Kidney tubule cell (primary cell): ENCODE measurements at places on chromosomes 2 and 18.
A peak's percentile ranks its signal among the peaks of the same experiment; 100 is the strongest.

DNA sequence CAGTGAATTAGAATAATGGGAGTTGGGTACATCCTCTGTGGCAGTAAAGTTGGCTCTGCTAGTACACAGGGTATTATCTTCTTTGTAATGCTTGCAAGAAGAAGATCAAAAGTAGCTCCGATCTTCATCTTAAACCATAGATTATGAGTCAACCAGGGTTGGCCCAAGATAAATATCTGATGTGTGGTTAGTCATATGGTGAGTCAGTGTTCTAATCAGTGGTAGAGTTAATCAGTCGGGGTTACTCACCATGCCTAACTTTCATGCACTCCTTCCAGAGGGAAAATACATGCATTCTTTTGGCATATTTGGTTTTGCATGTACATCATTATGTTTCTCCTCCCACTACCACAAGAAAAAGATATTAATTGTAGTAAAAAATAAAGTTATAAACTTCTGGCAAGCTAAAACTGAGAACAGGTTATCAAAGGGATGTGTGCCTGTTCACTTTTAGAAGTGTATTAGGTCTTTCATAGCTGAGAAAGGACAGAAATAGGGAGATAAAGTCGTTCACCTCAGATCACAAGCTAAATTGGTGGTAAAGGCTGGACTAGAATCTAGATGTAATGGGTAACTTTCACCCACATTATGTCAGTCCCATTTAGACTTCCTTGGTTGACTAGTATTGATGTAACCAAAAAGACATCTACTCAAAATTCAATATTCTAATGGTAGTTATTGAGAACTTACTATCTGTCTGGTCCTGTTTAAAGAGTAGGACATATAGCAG is 684.4 kb downstream of the IRS1 start:
- DNase-seq, result peak; percentile 94

GRCh38 chr2:128404709-128405466 is 86.2 kb upstream of the HS6ST1 start:
- DNase-seq, result no peak

GRCh38 chr2:215503381-215503780 is 67.5 kb upstream of the FN1 start:
- DNase-seq, result no peak

DNA sequence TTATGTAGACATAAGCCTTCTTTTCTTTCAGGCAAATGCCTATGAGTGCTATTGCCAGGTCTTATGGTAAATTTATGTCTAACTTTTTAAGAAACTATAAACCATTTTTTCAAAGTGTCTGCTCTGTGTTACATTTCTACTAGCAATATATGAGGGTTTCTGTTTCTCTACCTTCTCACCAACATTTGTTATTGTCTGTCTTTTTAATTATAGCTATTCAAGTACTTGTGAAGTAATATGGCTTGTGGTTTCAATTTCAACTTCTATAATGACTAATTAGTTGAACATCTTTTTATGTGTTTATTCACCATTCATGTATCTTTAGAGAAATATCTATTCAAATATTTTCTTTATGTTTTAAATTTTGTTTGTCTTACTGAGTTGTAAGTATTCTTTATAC is 213.1 kb upstream of the MC4R start:
- DNase-seq, result no peak

DNA sequence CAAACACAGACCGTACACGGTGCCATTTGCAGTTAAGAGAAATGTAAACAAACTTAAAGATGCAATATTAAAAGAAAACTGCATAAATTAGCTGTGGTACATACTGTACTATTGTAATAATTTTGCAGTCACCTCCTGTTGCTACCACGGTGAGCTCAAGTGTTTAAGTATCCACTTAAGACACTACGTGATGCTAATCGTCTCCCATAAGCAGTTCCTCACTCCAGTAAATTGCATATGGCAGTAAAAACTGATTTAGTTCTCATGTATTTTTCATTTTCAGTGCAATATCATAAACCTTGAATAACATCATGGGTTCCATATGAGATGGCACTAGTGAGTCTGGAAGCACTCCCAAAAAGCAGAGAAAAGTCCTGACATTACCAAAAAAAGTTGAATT is 14.4 kb downstream of the CLEC4F start:
- no peak for DNase-seq

- no peak for DNase-seq
Measured at GRCh38 chr2:62156861-62157496, 38.9 kb upstream of the B3GNT2 start.

- no peak for DNase-seq
Measured at GRCh38 chr18:78583739-78584458, 395.7 kb upstream of the SALL3 start.

GRCh38 chr2:75896779-75897366 is 186.2 kb upstream of the GCFC2 start:
- peak; percentile 62 for DNase-seq
